Stimulated activated CD4-positive, alpha-beta T cell treated with anti-CD3 and anti-CD28 coated beads, Interleukin-1b, Interleukin-23, amount 100 ng/mL, for 1 hour (primary cell): ENCODE measurements at places on chromosomes 2 and 18.
A peak's percentile ranks its signal among the peaks of the same experiment; 100 is the strongest.

DNA sequence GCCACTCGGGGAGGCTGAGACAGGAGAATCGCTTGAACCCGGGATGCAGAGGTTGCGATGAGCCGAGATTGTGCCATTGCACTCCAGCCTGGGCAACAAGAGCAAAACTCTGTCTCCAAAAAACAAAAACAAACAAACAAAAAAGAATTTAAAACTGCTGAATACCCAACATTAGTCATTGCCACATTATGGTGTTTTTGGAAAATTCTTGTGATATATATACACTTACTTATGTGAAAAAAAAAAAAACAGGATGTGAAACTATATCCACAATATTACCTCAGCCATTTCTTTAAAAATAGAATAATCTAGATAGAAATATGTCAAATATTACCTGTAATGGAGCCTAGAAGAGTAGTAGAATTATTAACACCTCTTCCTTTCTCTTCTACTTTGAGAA, 288.3 kb upstream of the FN1 start:
- DNase-seq, result no peak

- no peak for DNase-seq
These were observed 91.0 kb downstream of the CTIF start for GRCh38 chr18:48629730-48630324.

GRCh38 chr18:13612196-13612997, 114.0 kb downstream of the FAM210A start:
- peak; percentile 42 for DNase-seq

GRCh38 chr2:209062210-209062609, 361.6 kb upstream of the MAP2 start:
- no peak for DNase-seq

GRCh38 chr18:21265971-21266673, 24.1 kb downstream of the GREB1L start:
- no peak for DNase-seq

DNA sequence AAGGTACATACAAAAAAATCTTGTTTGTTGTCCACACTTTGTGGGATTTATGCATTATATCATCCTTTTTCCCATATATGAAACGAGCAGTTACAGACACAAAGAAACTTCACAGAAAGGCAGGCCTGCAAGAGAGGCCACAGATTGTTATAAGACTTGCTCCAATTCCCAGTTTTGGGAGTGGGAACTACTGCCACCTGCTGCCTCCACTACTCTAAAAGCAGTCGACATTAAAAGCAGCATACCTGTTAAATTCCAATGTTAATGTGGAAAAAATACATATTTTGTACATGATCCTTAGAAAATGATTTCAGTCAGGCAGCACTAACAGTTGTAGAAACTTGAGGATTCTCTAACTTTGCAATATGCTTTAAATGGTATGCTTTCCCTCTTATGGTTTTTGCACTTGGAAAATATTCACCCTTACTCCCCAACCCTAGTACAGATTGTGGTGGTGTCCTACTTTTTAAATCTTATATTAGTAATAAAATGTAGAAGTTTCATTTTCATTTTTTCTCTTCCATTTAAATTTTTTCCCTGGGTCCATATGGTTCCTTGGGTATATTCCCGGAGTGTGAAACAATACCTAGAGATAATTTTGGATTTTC, 37.9 kb downstream of the SLC38A11 start:
- DNase-seq, result no peak

GRCh38 chr18:8705961-8706790, 820 bp downstream of the MTCL1 start:
- DNase-seq, result no peak

GRCh38 chr2:59183070-59183469, 941.9 kb upstream of the FANCL start:
- DNase-seq, result no peak

GRCh38 chr2:134206573-134206972, 47.3 kb upstream of the MGAT5 start:
- DNase-seq, result no peak

- DNase-seq, result no peak
These were observed 132.7 kb downstream of the ATAD2B start for GRCh38 chr2:23794234-23794633.

DNA sequence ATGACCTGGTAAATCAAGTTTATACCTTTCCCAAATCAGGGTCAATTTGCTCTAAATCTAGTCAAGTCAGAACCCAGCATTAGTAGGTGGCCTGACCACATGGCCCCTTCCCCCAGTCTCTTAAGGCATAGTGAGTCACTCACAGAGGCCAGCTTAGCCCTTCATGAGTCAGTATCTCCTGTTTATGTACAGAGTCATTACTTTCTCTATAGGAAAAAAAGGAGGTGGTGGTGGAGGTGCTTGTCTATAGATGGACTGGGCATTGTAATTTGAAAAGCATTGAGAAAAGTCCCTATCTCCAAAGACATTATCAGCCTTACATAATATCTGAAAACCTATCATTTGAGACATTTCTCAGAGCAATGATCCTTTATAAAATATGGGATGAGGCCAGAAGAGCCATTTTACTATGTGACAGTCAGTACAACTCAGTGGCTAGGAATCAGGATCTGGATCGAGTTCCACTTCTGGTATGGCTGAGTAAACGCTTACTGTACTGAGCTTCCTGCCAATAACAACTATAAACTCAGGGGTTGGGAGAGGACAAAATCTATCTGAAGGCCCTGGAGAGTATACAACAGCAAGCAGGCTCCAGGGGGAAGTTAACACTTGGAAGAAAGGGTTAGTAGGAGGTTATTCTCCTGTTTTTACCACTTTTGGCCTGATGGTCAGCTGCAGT, 22.5 kb upstream of the SIGLEC15 start:
- no peak for DNase-seq

- no peak for DNase-seq
These were observed 168.2 kb downstream of the KCNS3 start for GRCh38 chr2:18046558-18047212.

- DNase-seq, result no peak
These were observed 18.5 kb downstream of the TANK start for GRCh38 chr2:161178756-161179155.

GRCh38 chr18:23506393-23506792, 3.1 kb downstream of the RMC1 start:
- no peak for DNase-seq

- no peak for DNase-seq
These were observed 152.9 kb downstream of the ARHGAP28 start for GRCh38 chr18:6882401-6882800.

GRCh38 chr18:69162649-69163048, 238.0 kb upstream of the DOK6 start:
- no peak for DNase-seq

GRCh38 chr18:23664674-23665073, 2.0 kb upstream of the ANKRD29 start:
- no peak for DNase-seq

- DNase-seq, result no peak
These were observed 7.3 kb upstream of the CAPN10 start for GRCh38 chr2:240579071-240579762.

DNA sequence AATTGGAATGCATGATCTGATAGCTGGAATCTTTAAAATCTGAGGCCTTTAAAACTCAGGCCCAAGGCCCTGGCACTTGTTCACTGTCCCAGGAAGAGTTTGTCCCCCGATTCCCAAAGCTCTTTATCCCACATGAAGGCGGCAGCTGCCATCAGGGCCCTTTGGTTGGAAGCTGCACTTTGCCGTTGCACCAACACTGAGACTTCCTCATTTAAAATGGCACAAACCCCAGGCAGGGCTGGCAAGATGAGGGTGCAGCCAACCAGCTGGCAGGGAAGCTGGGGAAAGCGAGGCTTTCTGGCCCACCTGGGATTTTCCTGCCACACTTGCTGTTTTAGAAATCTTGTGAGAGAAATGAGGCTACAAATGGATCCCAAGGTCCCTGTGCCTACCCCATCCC, 6.3 kb downstream of the FLACC1 start:
- no peak for DNase-seq

- DNase-seq, result no peak
These were observed 227.7 kb downstream of the GPD2 start for GRCh38 chr2:156663757-156664409.

GRCh38 chr2:108224022-108224421, 15.7 kb upstream of the SULT1C3 start:
- no peak for DNase-seq

DNA sequence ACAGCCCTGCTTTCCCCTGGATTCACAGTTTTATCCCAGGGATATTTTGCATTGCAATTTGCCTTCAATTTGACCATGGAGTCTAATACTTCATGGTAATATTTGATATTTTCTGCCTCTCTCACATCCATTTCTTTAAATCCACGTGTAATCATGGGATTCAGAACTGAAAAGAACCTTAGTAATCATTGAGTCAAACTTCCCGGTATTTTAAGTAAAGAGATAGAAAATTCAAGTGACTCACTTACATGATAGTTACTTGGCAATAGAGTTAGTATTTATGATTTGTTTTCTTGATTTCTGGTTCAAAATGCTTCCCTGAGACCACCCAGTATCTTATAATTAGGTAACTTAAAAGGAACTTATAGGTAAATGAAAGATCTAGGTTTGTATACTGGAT, 33.7 kb upstream of the CDC42EP3 start:
- no peak for DNase-seq

- DNase-seq, result no peak
These were observed 94.4 kb downstream of the LBH start for GRCh38 chr2:30325600-30326328.

DNA sequence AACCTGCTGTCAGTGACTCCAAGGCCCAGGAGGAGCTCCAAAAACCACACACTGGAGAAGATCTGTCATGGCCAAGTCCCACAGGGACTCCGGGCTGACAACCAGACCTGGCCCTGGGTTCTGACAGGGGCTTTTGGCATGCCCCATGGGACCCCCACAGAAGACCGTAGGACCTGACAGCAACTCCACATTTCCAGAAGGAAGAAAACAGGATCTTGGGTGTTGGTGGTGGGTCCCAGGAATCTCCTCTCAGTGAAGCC, 275.9 kb upstream of the HS6ST1 start:
- DNase-seq, result no peak

GRCh38 chr18:80009661-80010550, 21.5 kb upstream of the TXNL4A start:
- no peak for DNase-seq

- DNase-seq, result no peak
These were observed 175.1 kb downstream of the ANKRD30B start for GRCh38 chr18:14922965-14923565.

DNA sequence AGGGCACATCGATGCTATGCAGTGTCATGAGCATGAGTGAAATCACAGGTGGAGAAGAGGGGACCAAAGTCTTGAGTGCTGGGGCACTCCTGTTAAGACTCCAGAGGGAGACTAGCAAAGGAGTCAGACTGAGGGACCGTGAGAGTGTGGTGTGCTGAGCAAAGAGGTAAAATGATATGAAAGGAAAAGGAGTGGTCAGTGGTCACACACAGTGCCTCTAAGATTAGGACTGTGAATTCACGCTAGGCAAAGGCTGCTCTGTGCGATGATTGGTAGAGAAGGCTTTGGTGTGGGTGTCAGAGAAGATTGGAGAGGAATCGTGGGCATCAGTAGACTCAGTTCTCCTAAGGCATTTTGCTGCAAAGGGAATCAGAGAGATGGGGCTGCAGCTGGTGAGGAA, 12.8 kb downstream of the SOCS6 start:
- no peak for DNase-seq

DNA sequence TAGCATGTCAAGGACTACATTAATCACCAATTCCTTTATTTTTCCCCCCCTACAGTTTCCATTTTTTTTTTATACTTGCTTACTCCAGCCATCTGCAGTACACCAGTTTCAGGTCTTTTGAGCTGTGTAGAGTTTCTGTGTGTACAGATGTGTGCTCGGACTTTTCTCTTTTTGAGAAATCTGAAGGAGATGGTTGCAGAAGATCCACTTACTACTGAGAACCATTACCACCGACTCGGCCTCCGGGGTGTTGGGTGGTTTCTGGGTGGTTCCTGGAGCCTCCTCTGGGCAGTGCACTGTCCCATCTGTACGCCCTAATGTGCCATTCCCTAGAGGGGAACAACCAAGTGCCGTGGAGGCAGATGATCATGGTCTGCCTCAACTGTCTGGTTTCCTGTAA, 15.4 kb upstream of the LYPD6B start:
- no peak for DNase-seq

- no peak for DNase-seq
These were observed 136.5 kb downstream of the PRPF40A start for GRCh38 chr2:152580714-152581113.

GRCh38 chr2:160209516-160209856, 9.4 kb upstream of the ITGB6 start:
- no peak for DNase-seq

GRCh38 chr2:61210332-61210981, 48.5 kb downstream of the C2orf74 start:
- DNase-seq, result no peak

DNA sequence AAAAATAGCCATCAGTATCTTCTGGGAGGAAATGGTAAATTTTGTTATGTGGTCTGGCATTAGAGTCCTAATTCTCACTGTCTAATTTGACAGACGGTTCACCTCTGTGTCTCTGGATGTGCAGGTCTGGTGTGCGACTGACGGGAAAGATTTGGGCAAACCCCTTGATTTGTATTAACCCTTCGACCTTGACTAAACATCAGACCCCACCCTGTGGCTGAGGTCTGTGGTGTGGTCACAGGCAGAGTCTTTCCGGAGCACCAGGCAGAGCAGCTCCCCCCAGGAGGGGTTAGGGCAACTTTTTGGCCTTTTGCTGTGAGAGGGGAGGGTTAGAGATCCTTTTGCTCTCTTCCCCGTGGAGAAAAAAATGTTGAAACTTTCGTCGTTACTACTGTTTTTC, 6.4 kb downstream of the TWIST2 start:
- DNase-seq, result no peak

- DNase-seq, result no peak
These were observed 50.3 kb upstream of the B3GNT2 start for GRCh38 chr2:62145478-62146100.

DNA sequence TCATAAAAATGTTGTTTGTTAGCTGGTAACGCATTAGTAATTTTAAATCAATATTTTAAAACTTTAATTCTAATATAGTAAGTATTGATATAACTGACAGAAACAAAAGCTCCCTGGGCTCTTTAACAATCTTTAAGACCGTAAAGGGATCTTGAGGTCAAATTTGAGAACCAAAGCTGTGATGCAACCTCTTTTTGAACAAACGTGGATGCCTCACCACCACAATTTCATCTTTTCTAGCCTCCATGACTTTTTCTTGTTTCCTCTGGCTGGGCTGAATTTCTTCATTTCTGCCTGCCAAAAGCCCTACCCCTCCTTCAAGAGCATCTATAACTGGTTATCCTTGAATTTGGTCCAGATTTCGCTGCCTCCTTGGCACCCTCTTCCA, 563 bp upstream of the POLE4 start:
- DNase-seq, result no peak
